Tibial nerve (tissue), 4 donors: ENCODE measurements at places on chromosomes 4 and X.

DNA sequence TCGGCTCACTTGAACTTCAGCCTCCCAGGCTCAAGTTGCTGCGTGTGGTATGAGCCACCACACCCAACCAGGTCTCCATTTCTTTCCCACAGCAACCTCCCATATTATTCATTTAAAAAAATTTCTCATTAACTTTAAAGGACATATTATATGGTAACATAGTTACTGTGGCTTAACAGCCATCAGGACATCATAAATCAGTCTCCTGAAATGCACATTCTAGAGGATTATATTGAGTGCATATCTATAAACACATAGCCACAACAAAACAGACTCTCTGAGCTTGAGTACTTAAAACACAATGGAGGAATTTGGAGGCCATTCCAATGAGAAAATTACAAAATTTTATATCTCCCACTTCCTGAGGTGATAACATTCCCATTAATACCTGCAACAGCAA is 61.5 kb downstream of the CORIN start:
- no peak for DNase-seq

- DNase-seq = no peak
Measured at GRCh38 chr4:31647786-31648185, 927.6 kb downstream of the PCDH7 start.

DNA sequence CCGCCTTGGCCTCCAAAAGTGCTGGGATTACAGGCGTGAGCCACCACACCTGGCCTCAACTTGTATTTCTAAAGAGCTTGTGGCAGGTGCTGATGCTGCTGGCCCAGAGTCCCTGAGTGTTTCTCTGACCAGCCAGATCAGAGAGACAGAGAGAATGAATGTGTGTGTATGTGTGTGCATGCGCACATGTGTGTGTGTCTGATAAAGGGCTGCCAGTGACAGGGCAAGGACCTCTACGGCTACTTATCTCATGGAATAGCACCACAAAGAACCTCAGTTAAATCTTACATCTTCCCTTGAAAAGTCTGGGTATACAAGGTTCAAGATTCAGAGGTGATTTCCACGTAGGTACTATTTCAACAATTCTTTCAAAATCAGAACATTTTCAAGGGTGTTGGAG is 86.0 kb downstream of the SCD5 start:
- no peak for DNase-seq

DNA sequence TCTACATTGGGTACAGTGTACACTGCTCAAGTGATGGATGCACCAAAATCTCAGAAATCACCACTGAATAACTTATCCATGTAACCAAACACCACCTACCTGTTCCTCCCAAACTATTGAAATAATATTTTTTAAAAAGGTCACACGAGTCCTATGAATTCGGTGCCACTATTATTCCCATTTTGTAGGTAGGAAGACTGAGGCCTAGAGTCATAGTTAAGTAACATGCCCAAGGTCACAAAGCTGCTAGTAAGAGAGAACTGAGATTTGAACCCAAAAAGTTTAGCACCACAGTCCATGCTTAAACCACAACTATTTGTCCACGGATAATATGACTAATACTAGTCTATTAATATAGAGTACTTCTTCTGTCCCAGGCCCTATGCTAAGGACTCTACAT is 2.7 kb downstream of the ARHGEF6 start:
- no peak for DNase-seq

DNA sequence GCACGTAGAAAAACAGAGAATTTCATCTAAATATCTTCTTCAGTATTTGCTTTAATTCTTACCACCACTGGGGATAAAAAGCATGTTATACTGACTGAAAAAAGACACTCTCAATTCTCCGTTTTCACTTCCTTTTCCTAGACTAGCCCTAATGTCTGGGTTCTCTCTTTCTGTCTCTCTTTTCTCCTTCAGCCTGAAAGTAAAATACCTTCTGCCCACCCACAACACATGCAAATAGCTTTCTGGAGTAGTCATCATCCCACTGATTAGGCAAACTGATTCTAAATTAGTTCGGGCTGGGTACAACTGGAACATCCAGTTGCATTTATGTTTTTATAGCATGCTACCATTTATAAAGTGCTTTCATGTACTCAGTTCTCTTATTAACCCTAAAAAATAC is 142.4 kb upstream of the ANKRD50 start:
- no peak for DNase-seq

- DNase-seq = no peak
Measured at GRCh38 chrX:153556767-153557166, 39.3 kb downstream of the ATP2B3 start.

GRCh38 chr4:127082986-127083385 is 549.8 kb upstream of the INTU start:
- DNase-seq = no peak
